ENCODE measurements at places on chromosomes 2 and 18.
A peak's percentile ranks its signal among the peaks of the same experiment; 100 is the strongest.

DNA sequence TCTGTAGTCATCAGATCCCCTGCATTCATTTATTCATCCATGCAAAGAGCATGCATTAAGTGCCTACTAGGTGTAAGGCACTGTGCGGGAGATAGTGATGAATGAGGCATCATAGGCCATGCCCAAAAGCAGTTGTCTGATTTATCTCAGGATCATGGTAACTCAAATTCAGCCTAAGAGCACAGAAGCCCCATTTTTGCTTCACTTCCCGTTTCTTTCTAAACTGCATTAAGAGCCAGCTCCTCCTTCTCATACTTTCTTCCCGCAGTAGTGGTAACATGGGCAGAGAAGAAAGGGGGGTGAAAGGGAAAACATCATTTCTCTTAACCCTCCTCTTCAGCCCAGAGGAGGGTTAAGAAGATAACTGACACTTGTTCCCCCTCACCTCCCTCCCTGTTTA lies 2.9 kb downstream of the GPR45 start:
- DNase-seq = no peak

GRCh38 chr2:101272045-101272784 lies 19.5 kb downstream of the CNOT11 start:
- no peak for DNase-seq

GRCh38 chr2:167190053-167190452 lies 301.8 kb downstream of the XIRP2 start:
- DNase-seq = no peak

GRCh38 chr2:223711596-223712326 lies 109.6 kb upstream of the SCG2 start:
- DNase-seq = no peak

DNA sequence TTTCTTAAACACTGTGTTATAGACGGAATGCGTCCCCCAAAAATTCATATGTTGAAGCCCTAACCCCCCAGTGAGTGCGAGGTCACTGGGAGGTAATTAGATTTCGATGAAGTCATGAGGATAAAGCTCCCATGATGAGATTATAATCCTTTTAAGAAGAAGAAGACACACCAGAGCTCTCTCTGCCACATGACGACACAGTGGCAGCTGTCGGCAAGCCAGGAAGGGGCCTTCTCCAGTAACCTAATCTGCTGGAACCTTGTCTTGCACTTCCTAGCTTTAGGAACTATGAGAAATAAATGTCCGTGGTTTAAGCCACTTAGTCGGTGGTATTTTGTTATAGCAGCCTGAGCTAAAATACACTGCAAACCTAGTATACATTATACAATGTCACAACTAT lies 12.3 kb downstream of the TMEM237 start:
- DNase-seq = no peak

DNA sequence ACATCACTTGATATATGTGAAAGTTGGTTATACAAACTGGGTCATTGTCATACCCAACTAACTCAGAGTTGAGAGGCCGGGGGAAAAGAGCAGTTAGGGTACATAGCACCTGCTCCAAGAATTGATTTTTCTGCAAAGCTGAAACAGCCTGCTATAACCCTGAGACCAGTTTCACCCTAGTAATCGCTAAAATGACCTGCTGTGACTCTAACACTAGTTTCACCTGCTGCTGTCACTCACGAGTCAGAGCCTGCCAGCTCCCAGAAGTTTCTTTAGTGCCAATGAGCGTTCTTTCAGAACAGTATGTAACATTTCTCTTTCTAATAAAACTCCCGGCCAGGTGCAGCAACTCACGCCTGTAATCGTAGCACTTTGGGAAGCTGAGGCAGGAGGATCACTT lies 28.0 kb downstream of the SRSF7 start:
- no peak for DNase-seq

- no peak for DNase-seq
Observed at GRCh38 chr2:46380038-46380940, 83.1 kb downstream of the EPAS1 start.

- no peak for DNase-seq
Observed at GRCh38 chr2:150136401-150136800, 351.1 kb downstream of the RND3 start.

- no peak for DNase-seq
Observed at GRCh38 chr18:24609254-24609653, 148.8 kb downstream of the HRH4 start.

DNA sequence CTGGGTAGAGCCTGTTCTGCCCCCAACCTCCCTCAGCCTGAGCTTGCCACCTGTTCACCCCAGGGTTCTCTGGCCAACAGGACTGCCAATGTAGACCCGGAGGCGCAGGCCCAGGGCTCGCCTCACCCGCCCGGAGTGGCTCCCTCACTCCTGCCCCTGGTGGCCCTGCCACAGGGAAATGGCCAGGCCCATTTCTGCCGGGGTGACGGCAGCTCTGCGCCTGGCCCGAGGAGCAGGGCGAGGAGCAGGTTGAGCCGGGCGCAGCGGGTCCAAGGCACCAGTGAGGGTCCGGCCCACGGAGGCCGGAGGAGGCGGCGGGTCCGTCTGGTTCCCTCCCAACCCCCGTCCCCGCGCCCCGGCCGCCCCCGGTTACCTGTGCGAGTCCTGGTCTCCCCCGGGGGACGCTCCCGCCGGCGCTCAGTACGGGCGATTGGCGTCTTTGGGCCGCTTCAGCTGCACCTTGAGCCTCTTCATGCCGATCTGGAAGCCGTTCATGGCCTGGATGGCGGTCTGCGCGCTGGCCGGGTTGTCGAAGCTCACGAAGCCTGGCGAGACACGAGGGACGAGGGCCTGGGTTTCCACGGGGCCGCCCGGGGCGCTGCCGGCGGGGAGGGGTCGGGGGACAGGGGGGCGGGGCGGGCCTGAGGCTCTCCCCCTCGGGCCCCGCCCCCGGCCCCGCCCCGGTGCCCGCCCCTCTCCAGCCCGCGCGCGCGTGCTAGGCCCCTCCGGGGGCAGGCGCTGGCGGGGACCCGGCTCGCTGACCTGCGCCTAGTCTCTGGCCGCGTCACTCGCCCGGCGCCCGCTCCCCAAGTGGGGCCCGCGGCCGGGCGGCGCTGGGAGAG lies 312.0 kb downstream of the CELF4 start:
- DNase-seq = no peak

DNA sequence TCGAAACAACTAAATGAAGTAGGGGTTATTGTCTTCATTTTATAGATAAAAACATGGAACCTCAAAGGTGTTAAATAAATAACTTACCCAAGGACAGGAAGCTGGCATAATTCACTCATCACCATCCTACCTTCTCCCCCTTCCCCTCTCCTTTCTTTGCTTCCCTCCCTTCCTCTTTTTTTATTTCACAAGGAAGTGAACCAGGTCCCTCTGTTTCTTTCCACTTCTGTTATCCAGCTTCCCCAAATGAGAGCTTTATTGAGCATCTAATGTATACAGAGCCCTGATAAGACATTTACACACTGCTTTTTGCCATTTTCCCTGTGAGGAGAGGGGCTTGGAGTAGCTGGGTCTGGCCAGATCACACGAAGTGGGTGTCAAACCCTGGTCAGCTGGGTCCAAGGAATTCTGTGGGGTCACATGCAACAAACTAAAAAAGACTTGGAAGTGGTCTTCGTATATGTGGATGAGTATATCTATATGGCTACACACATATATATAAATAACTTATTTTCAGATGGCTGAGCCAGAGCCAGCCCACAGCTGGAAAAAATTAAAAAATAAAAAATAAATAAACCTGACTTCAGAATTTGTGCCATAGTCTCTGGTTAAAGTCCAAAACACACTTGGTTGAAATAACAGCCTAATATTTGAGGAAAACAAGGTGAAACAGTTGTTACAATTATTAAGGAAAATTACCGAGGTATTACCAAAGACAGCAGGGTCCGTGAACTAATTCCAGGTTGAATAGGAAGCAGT lies 49.3 kb upstream of the FOSL2 start:
- DNase-seq = no peak

GRCh38 chr2:224242561-224242960 lies 159.3 kb downstream of the FAM124B start:
- no peak for DNase-seq

- DNase-seq = no peak
Observed at GRCh38 chr2:2547451-2547850, 216.4 kb upstream of the MYT1L start.

GRCh38 chr2:109312902-109313301 lies 183.9 kb downstream of the SH3RF3 start:
- DNase-seq = no peak

- DNase-seq = no peak
Observed at GRCh38 chr2:107385921-107386320, 440.8 kb upstream of the RGPD4 start.

DNA sequence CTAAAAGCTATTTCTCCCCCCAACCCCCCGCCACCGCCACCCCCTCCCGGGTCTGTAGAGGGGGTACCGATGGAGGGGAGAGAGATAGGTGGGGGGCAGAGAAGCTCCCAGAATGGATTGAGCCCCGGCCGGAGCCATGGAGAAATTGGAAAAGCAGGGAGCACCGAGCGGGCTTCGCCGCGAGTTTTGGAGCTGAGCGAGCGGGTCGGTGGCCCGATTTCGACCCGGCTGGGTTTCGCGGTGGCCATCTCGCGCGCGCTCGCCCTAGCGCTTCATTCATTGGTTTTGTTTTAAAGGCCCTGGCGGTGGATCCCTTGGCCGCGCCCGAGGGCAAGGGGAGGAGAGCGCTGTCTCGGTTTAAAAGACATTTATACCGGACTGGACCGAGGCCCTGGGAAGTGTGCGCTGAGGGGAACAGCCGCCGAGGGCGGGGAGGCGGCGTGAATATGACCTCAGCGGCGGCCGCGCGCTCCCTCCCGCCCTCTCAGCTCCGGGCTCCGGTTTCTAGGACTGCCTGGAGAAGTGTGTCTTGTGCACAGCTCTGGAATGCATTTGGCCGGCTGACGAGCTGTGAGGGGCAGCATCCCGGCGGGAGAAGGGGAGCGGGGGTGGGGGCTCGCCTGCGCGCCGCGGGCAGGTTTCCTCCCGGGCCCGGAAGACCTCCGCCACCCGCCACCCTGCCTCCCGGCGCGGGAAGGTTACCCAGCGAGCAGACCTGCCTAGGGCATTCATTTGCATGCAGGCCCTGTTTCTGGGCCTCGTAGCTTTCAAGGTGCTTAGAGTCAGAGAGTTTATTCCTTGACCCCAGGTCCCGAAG lies 1.7 kb upstream of the SMAD7 start:
- peak; percentile 31 for DNase-seq

- DNase-seq = no peak
Observed at GRCh38 chr2:15460112-15460620, 101.0 kb downstream of the NBAS start.

DNA sequence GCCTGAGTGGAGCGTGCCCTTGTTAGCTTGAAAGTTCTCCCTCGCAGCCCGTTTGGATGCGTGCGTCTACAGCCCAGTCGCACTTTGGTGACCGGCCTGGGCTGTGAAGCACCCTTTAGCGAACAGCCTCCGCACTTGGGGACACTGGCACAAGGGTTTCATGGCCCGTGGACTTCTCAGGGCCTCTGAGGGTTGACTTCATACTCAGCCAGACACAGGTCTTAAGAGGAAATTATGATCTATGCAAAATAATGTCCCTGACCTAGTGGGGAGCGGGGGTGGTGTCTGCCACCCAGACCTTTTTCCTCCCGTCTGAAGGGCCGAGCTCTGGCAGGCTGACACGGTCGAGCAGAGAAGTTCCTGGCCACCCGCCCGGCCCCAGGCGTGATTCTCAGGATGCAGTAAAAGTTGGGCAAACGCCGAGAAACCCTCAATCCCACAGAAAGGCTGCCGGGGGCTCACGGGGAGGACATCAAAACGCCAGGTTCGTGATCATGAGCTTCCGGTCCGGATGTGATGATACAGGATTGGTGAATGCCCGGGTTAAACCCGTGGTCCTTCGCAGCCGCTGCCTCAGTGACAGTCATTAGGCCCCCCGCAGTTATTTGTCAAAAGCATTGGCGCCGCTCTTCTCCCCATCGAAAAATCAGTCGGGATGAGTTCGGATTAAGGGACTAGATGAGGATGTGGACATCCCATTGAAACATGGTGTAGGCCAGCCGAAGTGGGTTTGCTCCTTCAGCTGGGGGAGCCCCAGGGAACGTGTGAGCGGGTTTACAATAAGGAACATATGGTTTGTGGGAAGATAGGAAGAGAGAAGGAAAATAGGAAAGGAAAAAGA lies 3.6 kb upstream of the PAX3 start:
- no peak for DNase-seq

DNA sequence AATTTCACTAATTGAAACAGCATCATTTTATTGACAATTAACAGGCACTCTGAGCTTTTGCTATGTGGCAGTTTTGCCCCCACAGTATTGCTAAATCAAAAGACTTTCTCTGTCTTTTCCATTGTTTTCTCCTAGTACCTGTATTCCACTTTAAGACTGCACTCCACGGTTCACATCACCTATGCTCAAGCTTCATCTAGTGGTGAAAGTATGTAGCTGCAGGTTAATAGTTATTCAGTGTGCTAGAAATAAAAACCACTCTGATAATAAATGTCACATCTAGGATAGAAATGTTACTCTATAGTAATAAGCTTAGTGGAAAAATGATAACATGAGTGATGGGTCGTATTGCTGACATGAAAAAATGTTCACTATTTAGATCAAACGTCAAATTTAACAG lies 24.6 kb downstream of the ARL6IP6 start:
- DNase-seq = no peak

DNA sequence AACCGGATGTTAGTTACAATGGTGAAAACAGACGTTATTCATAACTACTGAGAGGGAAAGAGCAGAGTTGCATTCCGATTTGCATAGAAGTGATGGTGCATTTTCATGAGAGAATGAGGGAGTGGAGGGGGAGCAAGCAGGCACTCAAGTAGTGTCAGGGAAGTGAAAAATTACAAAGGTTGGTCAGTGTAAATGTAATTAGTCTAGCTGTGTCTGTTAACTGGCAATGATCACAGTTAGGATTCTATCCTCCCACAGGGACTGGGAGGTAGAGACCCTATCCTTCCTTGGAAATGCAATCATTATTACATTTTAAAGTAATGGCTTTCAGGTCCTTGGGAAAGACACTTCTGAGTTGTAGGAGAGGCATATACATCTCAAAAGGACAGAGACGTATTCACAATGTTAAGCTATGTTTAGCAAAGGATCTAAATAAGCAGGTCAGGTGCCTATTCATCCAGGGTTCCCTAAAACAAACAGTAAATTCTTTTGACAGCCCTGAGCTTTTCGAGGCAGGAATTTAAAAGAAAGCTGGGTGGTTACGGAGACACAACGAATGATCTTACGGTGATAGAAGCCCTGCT lies 1671.8 kb upstream of the DDX18 start:
- no peak for DNase-seq

DNA sequence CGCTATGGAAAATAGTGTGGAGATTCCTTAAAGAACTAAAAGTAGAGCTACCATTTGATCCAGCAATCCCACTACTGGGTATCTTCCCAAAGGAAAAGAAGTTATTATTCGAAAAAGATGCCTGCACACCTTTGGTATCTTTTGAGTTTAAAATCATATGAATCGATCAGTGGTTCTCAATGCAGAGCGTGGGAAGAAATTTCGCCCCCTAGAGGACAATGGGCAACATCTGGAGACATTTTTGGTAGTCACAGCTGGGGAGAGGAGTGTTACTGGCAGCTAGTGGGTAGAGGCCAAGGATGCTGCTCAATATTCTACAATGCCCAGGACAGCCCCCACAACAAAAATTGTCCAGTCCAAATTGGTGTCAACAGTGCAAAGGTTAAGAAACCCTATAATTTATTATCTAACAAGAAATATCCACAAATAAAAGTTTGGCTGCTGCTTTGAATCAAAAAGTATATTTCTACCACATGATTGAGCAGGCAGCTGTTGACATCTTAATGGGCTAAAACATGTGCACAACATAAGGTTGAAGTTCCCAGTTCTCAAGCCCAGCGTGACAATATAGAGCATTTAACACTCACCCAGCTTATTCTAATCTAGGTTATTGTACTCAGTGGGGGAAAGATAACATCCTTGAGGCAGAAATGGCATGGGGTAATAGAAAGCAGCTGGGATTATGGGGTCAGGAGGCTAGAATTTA lies 425.7 kb downstream of the LRATD1 start:
- DNase-seq = no peak
